Stimulated activated CD8-positive, alpha-beta memory T cell treated with anti-CD3 and anti-CD28 coated beads, Interleukin-15, amount 100 ng/mL, for 1 hour (primary cell): ENCODE measurements at places on chromosomes 5 and 9.

DNA sequence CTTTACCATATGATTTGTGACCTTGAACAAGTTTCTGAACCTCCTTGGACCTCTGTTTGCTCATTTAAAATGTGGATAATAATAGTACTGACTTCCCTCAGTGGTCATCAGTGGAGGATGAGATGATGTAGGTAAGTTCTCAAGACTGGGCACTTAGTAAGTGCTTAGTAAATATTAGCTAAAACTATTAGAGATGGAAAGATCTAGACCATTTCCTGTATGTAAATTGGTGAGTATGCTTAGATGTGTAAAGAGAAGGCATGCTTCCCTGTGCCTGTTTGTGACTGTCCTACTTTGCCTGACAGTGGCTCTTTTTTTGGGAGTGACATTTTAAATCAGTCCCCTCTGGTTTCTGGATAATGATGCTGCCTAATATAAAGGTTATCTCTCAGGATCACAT is 288.1 kb downstream of the GABRB2 start:
- no peak for DNase-seq

DNA sequence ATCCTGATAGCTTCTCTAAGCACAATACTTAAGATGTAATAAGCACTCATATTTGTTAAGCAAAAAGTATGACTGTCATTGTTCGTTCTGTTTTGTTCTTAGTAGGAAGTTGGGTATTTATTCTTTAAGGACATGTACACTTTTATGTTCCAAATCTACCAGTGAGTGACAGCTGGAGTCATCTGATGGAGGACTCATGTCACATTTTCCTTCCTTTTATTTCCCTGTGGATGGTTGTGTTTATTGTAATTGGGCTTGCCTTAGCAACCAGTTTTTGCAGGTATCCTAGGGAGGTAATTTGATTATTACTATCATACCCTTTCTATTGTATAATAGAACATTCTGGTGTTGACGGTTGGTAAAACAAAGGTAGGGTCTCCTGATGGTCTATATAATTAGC is 145.7 kb downstream of the ZSWIM6 start:
- DNase-seq, result no peak

GRCh38 chr5:143596824-143597223 is 193.3 kb upstream of the NR3C1 start:
- no peak for DNase-seq

- DNase-seq, result no peak
These were observed 127.9 kb downstream of the PIK3R1 start for GRCh38 chr5:68343421-68343826.

- DNase-seq, result no peak
These were observed 271.1 kb upstream of the IRX1 start for GRCh38 chr5:3324421-3325101.

- DNase-seq, result no peak
These were observed 10.1 kb downstream of the CAMK2A start for GRCh38 chr5:150279330-150280020.

GRCh38 chr9:109974143-109974917 is 194.3 kb downstream of the PALM2AKAP2 start:
- DNase-seq, result no peak

DNA sequence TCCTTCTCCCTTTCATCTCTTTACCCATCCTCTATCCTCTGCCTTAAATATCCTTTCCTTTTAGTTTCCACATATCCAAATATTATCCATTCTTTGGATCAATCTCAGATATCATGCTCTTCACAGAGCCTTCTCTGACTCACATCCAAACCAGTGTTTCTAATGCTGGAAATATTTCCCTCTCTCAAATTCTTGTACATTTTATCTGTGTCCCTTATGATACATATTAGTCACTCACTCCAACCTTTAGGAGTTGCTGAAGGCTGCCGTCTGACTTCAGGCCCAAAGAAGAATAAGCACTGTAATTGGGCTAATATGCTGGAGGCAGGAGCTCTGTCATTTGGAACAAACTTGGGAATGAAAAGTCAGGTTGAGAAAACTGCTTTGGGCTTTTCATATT is 156.4 kb upstream of the RUSC2 start:
- no peak for DNase-seq

DNA sequence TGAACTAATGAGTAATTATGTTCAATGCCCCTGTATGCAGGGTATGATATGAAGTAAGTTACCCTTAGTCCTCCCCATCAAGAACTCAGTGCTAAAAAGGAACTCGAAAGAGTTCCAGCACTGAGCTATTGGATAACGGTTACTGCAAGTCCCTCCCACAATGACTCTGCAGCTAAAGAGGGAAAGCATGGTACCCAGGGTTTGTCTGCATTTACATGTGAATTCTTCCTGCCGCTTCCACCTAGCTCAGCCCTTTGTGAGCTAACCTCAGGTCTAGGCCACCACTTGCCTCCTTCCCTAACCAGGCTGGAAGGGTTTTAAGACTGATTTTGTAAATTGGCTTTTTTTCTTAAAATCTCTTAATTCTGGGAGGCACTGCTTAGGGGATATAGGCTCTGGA is 376.8 kb downstream of the EBF1 start:
- no peak for DNase-seq

GRCh38 chr5:37569466-37569865 is 190.3 kb downstream of the WDR70 start:
- no peak for DNase-seq
